ENCODE measurements at places on chromosomes 12 and 14.

DNA sequence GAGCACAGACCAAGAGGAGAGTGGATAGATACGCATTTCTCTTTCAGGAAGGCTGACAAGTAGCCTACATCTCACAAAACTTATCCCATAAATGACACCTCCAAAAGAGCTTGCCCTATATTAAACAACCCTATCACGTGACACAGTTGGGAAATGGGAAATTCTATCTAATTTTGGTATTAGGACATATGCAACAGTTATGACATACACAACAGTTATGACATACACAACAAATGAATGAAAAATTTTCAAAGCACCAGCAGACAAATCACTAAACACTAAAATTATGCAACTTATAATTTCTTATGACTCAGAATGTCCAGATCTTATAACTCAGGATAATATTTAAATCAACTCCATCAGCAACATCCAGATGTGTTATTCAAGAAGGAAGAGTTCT is 54.1 kb downstream of the DUSP16 start:
- no peak for DNase-seq

DNA sequence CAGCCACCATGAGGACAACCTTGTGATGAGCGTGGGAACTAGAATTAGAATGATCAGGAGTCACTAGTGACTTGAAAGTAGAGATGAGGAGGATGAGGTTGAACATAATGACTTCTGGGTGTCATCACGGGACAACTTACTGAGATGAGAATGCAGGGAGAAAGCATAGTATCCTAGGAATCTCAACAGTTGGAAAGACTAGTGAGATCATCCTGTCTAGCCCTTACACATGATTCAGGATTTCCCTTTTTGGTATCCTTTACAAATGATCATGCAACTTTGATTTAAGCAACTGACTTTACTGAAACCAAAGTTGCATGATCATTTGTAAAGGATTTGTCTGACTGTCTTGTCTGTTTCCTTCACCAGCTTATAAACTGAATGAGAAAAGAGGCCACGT is 51.8 kb upstream of the HIF1A start:
- DNase-seq: no peak

DNA sequence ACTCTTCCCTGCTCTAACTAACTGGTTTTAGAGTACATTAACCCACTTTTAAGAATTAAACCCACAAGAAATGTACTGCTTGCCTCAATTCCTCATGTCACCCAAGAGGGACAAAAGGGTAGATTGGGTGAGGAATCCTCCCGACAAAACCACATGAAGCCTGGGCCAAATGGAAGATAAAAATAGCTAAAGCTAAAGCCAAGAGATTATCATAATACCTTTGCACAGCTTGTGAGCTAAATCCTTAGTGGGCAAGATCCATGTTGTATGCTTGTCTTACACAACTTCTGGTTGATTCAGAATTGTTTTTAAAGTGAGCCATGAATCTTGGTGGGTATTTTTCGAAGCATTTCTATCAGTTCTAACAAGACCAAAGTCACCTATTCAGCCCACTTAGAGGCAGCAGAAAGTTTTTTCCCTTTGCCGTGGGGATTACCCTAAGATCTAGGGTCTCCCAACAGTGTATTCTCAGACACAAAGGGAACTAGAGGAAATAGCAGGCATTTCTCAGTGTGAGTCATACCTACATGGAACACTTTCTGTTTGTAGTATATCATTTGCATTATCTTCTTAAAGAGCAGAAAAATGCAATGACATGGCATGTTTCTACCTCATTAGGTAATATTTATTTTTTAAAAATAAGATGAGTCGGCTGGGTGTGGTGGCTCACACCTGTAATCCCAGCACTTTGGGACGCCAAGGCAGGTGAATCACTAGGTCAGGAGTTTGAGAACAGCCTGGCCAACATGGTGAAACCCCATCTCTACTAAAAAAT is 616.6 kb downstream of the KCNH5 start:
- DNase-seq: no peak

GRCh38 chr12:95371571-95371970 is 102.4 kb upstream of the METAP2 start:
- no peak for DNase-seq

DNA sequence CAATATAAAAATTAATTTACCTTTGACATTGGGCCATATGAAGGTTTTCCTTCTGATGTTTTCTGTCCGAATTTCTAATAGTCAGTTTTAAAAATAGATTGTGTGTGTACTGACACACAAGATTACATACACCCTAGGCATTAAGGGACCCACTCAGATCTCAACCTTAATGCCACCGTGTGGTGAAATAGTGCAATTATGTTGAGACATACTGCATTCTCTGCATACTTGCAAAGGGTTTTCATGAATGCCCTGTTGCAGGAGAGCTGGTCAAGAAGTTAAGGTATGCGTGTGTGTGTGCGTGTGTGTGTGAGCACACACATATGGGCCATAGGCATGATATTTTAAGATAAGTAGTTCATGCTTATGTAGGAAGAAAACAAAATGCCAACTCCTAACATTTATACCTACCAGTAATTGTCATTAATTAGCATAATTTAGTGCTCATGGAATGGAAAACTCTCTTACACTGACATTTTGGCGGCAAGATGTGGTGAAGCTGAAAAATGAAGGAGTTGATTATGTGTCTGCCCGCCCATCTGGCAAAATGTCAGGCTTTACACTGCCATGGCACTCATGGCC is 58.8 kb downstream of the PIK3C2G start:
- DNase-seq: no peak

DNA sequence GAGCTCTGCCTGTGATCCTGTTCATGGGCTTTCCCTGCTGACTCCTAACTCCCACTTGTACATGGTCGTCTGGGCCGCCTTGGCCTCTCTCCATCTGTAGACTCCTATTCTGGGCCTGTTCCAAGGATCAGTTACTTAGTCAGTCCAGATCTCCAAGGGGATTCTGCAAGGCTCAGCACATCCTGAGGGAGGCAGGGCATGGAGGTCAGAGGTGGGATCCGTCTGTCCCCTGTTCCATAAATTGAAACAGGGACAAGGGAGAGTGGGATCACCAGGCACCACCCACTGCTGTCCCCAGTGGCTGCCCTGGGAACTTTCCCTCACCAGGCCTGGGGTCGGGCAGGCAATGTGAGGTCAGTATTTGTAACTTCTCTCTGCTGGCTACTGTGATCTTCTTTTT is 43.5 kb downstream of the KCTD10 start:
- DNase-seq: no peak

- DNase-seq: peak; percentile 34
These were observed 3.9 kb downstream of the CTDSP2 start for GRCh38 chr12:57842342-57843294.

- DNase-seq: no peak
These were observed 40.0 kb downstream of the PEBP1 start for GRCh38 chr12:118175823-118176447.

DNA sequence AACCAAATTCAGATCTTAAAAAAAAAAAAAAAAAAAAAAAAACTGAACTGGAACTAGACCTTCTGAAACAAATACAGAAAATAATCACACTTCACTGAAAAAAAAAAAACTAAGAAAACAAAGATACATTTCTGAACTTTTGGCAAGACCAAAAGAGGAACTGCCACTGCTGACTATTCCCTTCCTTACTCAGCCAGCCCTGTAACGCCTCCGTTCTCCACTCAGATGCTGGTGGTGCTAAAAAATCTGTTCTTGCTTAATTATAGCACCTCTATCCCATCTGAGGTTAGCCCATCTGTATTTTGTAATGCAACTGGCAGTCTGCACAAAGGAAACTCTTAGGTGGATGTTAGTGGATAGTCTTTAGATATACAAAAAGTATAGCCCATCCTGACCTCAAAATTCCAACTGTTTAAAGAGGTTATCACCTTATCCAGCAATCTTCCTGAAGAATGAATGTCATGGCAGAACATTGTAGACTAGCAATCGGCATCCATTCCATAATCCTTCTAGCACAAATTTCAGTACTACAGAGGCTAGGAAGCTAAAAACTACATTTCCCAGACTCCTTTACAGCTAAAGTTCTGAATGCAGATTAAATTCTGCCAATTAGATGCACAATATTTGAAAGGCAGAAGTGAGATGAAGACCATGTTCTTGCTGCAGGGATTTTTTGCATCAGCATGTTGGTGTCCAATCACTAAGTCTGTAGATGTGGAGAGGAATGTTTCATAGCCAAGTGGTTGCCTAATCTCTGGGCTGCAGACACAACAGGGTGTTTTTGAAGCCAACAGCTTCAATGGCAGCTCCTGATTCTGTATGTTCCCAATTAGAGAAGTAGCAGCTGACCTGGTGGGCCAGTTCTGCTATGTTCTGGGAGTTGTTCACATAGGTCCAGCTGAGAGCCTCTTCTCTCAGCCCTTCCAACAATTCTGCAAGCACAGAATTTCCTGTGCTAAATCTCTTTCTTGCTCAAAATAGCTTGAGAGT is 5.7 kb downstream of the MAP3K9 start:
- DNase-seq: no peak

- no peak for DNase-seq
These were observed 11.1 kb upstream of the TMTC1 start for GRCh38 chr12:29794862-29795261.

DNA sequence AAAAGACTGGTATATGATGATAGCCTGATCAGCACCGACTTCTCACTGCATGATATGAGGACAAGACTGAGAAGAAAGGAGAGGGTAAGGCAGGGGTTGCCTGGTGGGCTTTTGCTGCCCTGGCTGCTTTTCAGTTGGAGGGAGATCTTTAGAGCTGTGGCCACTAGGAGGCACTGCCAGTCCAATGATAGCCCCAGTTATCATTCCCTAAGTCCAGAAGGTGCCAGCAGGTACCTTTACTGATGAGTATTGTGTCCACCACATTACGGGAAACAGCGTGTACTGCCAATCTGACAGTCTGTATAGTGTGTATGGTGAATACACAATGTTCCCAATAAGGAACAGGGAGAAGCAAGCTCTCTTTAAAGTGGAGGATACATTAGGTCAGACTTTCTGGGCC is 55.8 kb upstream of the CCDC175 start:
- DNase-seq: no peak

GRCh38 chr12:31003861-31004640 is 69.6 kb upstream of the DDX11 start:
- no peak for DNase-seq

DNA sequence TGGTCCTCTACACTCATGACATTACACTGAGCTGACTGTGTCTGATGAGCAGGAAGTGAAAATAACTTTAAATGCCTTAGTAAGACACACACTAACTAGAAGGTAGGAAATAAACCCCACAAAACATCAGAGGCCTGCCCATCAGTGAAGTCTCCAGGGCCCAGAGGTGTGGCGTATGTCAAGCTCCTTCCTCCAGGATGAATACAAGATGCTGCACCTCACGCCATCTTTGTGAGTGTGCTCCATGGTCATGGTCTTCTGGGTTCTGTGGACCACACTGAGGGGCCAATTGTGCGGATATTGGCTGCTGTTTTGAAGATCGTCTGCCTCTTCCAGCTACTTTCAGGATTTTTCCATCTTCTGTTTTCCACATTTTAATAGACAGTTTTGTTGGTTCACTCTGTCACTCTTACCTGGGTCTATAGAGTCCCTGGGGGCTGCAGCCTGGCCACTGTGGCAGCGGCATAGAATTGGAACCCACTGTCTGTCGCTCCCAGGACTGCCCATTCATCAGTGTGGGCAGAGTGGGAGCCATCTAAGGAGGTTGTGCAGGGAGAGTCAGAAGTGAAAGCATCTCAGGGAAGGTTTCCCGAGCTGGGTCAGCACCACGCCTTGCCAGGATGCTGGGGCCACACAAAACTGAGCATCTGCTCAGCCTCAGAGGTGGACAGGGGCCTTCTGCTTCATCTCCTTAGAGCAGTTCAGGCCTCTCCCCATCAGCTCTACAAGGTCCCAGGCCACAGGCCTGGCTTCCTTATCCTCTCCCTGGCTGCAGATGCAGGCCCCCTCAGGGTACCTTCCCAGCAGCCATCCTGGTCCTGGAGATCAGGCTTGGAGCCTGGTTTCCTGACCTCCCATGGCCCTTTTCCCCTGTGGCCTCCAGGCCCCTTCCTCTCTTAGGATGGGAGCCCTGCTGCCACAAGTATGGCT is 57.5 kb upstream of the C14orf180 start:
- no peak for DNase-seq

- no peak for DNase-seq
These were observed 204.7 kb downstream of the BCL11B start for GRCh38 chr14:99067141-99067920.

- no peak for DNase-seq
These were observed at the start of gene ITGA5 for GRCh38 chr12:54419088-54419887. TSS of gene ITGA5 (minus strand) at chr12:54419266. CDS start at chr12:54419198, 68 bp downstream.

DNA sequence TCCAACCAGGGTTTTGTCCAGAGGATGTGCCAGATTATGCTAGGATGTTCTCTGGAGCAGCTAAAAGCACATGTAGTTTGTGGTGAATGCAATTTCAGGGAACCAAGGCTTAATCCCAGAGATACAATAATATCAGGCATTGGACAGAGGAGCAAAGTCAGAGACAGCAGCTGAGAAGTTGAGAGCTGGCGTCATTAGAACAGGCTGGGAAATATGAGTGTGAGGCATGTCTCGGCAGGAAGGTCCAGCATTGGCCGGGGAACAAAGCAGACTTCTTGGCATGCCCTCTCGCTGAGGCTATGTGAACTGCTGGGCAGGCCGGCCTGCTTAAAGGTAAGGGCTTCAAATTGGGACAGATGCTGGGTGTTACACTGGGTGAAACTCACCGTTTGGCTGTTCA is 125.4 kb downstream of the CAND1 start:
- no peak for DNase-seq

- DNase-seq: peak; percentile 12
These were observed 173.8 kb upstream of the MIS18BP1 start for GRCh38 chr14:45426685-45427282.

DNA sequence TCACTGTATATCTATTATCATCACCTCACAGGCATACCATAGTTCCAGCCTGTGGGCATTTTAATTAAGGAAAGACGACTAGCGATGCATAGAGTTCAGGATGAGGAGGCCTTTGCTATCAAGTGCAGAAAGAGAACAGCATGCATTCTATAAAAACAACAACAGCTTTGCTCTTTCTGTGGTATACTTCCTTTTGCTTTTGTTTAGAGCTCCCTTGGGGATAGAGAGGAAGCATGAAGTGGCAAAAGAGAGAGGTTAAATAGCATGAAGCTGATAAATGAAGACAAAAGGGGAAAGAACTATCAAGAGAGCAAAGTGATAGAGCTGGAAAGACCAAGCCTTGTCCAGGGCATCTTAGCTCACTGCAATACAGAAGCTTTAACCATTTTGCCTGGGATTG is 23.5 kb downstream of the IFNG-AS1 start:
- DNase-seq: no peak

GRCh38 chr12:46811185-46811584 is 14.6 kb downstream of the SLC38A4 start:
- DNase-seq: peak; percentile 26

GRCh38 chr14:21518725-21519124 is 7.4 kb downstream of the SALL2 start:
- no peak for DNase-seq

DNA sequence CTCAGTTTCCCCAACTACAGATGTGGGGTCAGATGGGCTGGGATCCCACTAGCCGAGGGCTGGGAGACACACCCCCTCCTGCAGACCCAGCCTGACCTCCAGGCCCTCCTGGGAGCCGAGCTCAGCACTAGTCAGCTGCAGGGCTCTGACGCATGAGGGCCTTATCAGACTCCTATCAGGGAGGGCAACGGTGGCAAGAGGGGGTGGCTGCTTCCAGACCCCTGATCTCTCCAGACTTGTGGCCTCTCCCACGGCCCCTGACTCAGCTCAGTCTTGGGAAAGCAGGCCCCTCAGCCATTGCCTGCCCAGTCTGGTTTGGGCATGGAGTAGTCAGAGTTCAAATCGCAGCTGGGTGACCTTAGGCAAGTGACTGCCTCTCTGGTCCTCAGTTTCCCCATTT is 2.5 kb downstream of the RASAL1 start:
- no peak for DNase-seq
